Breast epithelium (tissue), 4 donors: ENCODE measurements at places on chromosomes 3 and 15.
A peak's percentile ranks its signal among the peaks of the same experiment; 100 is the strongest.

GRCh38 chr3:107241217-107241616 lies 136.0 kb upstream of the CCDC54 start:
- DNase-seq, result peak; percentile 50

GRCh38 chr3:28799084-28799483 lies 450.5 kb upstream of the AZI2 start:
- no peak for DNase-seq

DNA sequence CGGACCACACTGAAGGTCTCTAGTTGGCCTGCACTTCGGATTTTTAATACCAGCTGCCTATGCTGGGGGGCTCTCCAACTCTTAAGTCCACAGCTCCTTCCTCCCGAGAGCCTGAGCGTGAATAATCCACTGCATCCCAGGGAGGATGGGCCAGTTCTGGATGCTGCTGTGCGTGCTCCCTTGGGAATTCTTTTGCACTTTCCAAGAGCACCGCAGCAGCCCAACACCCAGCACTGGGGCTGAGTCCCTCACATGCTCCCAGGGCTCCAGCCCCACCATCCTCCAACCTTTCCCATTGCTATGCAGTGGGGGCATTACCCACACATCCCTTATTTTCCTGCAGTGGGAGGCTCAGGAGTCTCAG lies 136.4 kb upstream of the IQSEC1 start:
- no peak for DNase-seq

GRCh38 chr3:196689941-196690660 lies 21.9 kb downstream of the CEP19 start:
- no peak for DNase-seq

DNA sequence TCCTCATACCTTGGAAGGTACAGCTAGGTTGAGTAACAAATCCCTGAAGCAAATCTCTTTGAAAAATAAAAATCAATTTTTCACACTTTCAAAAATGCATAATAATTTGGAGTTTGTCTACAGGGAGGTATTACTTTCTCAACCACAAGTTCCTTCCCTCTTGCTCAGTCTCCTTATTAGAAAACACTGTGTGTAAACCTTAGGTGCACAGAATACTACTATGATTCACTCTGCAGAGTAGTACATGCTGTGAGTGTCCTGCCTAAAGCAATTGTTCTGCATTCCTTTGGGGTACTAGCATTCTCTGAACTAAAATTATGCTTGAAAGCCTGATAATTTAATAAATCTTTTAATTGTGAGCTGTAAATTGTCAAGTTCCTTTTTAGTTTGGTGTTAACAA lies 115.9 kb upstream of the EPHA3 start:
- DNase-seq, result no peak

DNA sequence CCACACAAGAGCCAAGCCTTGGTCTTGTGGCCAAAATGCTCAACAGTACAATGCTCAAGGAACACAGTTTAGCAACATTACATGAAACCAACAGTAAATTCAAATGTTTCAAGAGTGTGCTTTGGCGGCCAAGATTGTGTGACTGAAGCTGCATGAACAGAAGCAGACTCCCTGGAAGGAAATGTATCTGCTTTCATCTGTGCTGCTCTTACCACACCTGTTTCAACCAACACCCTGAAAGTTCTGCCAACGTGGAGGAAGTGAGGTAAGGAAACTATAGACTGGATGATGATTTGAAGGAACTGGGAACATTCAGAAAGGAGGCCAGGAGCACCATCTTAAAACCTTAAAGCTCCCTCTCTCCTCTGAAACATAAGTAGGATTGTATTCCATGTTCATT lies 55.7 kb downstream of the MB21D2 start:
- DNase-seq, result no peak
